ENCODE measurements at places on chromosomes 11 and 22.
A peak's percentile ranks its signal among the peaks of the same experiment; 100 is the strongest.

DNA sequence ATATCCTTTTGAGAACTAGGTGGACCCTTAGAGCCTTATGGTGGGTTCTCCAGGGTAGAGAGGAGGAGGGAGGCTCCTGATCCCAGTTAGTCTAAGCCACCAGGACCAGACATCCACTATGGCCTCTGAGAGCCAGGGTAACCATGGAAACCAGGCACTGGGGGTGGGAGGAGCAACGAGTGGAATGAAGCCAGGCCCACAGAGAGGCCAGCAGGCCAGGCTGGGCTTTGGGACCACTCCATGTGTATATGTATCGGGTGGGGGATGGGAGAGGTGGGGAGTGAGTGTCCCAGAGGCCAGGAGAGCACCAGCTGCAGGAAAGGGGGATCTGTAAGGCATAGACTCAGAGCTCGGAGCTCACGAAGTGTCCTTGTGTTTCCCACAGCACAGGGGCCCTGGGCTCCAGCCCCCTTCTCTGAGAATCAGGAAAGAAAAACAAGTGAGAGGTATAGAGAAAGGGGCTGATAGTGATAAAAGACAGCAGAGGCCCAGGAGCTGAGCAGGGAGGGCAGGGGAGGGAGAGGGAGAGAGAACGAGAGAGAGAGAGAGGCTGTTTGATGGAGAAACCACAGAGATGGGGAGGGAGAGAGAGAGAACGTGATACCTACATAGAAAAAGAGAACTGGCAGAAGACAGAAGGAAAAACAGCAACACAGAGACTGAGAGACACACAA, 15.5 kb upstream of the TSPAN18 start:
- DNase-seq, result no peak

DNA sequence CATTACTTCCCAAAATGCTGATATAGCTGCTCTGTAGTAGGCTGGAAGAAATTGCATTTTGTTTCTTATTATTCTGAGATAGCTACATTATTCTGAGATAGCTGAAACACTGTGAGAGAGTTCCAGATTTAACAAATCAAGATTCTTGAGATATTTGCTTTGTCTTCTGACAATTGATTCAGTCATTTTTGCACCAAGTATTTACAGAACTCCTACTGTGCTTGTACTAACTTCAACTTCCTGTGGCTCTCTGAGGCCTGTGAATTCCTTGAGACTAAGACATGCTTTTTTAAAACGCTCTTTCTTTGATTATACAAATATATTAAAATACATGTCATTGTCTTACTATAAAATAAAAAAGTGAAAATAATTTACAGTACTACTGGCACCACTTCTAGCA, 52.7 kb downstream of the USP47 start:
- DNase-seq, result no peak

DNA sequence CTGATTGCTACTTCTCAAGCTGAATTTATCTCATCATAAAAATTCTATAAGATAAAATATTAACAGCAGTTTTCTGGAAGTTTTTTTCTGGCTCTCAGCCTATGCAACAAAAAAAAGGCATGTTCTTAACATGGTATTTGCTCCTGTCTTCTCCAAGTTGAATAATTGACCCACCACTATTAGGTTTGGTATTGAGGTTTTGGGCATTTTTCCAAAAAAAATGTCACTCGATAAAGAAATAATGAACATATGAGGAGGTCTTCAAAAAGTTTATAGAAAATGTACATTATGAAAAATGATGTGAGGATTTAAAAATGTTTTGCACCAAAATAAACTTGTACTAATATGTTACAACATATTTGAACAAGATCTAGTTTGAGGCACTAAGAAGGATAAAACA, 808.6 kb upstream of the RAG2 start:
- DNase-seq, result no peak

GRCh38 chr11:76380159-76380976, 564 bp downstream of the THAP12 start:
- peak; percentile 62 for DNase-seq

All from head of caudate nucleus (tissue), 42 donors.